ENCODE measurements at places on chromosomes 1 and 21. TPM values are rescaled to one million over a fixed set of nuclear protein-coding genes. Genes with fewer than 3 reads are reported as not detected.

TRABD2B gene
- total RNA-seq = not detected

GPR3 gene
- 0.95 TPM for total RNA-seq

DPT gene
- total RNA-seq = not detected

TMEM183A gene
- total RNA-seq = 59.1 TPM

CELSR2 gene
- 4.1 TPM for total RNA-seq

SELENBP1 gene
- total RNA-seq = 5.9 TPM

SNX7 gene
- 37.4 TPM for total RNA-seq

DMRTA2 gene
- total RNA-seq = not detected

DNA sequence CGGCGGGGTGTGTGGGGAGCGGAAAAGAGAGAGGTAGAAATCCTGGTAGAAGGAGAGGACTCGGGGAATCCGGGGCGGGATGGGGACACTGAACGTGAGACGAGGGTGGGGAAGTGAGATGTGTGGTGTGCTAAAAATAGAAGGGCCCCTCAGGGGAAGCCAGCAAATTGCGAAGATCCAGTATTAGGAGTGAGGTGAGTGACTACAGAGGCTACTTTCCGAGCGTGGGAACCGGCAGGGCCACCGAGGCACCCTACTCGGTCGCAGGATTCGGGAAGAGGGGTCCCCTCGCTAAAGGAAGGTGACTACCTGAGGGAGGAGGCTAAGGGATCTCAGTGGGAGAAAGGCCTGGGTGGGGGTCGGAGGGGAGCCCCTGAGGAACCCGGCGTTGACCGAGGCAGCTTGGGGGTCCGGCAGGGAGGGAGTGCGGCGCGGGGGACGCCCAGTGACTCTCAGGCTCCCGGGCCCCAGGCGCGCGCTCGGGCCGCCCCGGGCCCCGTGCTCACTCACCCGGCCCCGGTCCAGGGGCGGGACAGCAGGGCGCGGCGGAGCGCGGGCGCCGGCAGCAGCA, 318 bp downstream of the ALDH4A1 start:
- peak overlapping the region; percentile 95 for H3K27ac ChIP-seq
- peaks cover 30% of the 10 kb centered on the region for H3K4me1 ChIP-seq
- H3K4me3 ChIP-seq = peak overlapping the region; percentile 93

GRCh38 chr1:173038875-173039554, 11.7 kb downstream of the TNFSF18 start:
- H3K4me3 ChIP-seq = no peak overlapping the region
- no peak overlapping the region for H3K27ac ChIP-seq
- H3K27me3 ChIP-seq = no peaks in the 10 kb centered on the region
- H3K4me1 ChIP-seq = no peaks in the 10 kb centered on the region

- peaks cover 9% of the 10 kb centered on the region for H3K36me3 ChIP-seq
- peak overlapping the region; percentile 85 for H3K27ac ChIP-seq
- DNase-seq = no peak
- H3K27me3 ChIP-seq = no peaks in the 10 kb centered on the region
- H3K4me1 ChIP-seq = peaks cover 23% of the 10 kb centered on the region
- H3K4me3 ChIP-seq = no peak overlapping the region
Observed at GRCh38 chr1:235105051-235106043, 23.3 kb downstream of the TOMM20 start.

DNA sequence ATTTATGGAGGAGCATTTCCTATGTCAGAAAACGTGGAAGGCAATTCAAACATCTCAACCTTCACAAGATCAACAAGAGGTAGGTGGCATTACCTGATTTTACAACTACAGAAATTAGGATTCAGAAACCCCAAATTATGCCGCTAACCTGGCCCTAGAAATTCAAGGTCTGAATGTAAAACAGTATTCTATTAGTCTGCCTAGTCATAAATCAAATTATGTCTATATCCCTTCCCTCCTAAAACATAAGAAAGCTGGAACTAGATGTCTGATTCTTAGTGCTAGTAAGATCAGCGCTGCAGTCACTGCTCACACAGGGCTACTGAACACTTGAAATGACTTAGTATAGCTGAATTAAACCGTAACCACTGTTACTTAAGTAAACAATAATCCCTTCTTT, 1.4 kb downstream of the TOMM20 start:
- peaks cover 17% of the 10 kb centered on the region for H3K36me3 ChIP-seq
- peaks cover 12% of the 10 kb centered on the region for H3K4me1 ChIP-seq
- H3K27me3 ChIP-seq = no peaks in the 10 kb centered on the region
- H3K4me3 ChIP-seq = peak overlapping the region; percentile 97

GRCh38 chr1:169724168-169724567, 9.7 kb downstream of the SELE start:
- no peak overlapping the region for H3K27ac ChIP-seq
- H3K4me1 ChIP-seq = no peaks in the 10 kb centered on the region
- DNase-seq = no peak
- peaks cover 3% of the 10 kb centered on the region for H3K27me3 ChIP-seq

DNA sequence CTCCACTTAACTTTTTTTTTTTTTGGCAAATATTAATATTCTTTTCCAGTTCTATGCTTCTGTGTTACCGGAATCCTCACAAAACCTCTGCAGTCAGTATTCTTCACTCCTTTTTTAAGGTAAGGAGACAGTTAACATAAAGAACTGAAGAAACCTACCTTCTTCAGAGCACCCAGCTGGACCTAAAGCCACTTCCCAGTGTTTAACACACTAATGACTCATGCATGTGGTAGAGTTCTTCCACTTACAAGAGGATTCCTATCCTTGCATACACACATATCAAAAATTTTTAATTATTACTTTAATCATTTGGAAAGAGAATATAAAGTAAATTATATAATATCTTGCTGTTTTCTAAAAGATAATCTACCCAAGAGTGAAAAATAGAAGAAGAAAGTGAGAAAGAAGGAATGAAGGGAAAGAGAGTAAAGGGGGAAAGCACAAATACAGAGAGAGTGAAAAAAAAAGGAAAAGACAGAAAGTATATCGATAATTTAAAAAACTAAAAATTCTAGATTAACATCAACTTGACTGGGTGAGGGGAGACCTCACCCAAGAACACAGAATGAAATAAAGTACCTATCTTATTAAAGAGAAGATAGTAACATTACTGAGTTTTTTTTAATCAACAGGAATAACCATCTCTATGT, 54.9 kb downstream of the ENAH start:
- H3K36me3 ChIP-seq = no peaks in the 10 kb centered on the region
- no peak for DNase-seq
- no peaks in the 10 kb centered on the region for H3K27me3 ChIP-seq
- peaks cover 6% of the 10 kb centered on the region for H3K4me1 ChIP-seq
- H3K4me3 ChIP-seq = no peak overlapping the region

DNA sequence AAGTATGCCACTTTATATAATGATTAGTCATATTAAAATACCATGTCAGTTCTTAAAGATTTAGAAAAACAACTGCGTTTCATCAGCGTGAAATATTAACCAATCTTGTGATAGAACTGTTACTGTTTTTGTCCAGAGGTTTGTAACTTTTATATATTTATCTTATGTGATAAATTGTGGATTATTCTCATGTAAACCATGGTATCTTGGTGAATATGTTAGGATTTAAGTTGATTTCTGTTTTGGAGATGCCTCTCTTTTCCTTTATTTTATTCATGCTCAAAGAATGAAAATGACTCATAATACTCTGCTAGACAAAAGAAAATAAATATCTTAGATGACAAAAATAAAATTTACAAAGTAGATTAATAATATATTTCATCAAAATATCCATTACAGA, 88.4 kb downstream of the ADGRL4 start:
- no peak overlapping the region for H3K4me3 ChIP-seq
- H3K27me3 ChIP-seq = no peaks in the 10 kb centered on the region
- no peak overlapping the region for H3K27ac ChIP-seq

- DNase-seq = no peak
- H3K27ac ChIP-seq = no peak overlapping the region
- no peaks in the 10 kb centered on the region for H3K4me1 ChIP-seq
- no peaks in the 10 kb centered on the region for H3K27me3 ChIP-seq
- no peak overlapping the region for H3K4me3 ChIP-seq
Observed at GRCh38 chr1:53375440-53375839, 47.6 kb upstream of the LRP8 start.

DNA sequence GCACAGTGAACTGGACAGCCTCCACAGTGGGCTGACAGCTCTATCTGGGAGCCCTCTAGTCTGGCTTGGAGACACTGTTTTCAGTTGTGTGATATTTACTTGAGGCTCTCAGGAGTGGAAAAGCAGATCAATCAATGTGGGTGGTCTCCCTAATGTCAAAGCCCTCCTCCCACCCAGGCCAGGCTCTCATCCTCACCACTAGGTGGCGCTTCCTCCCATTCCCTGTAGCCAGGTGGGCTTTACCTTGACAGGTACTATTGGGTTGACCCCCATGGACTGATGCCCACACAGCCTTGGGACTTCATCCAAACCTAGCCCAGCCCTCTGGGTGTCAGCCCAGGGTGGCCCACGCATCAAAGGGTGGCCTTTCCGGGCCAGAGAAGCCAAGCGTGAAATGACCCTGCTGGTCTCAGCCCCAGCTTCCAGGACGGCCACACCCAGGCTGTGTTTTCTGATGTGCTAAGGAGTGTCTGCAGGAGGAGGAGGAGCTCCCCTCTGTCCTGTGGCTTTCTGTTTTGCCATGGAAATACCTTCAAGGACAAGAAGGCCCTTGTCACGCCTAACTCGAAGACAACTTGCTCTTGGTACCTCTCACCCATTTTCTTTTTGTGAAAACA, 54.0 kb downstream of the CLIC6 start:
- peak; percentile 30 for DNase-seq
- H3K36me3 ChIP-seq = no peaks in the 10 kb centered on the region
- no peak overlapping the region for H3K4me3 ChIP-seq
- H3K27ac ChIP-seq = no peak overlapping the region
- no peaks in the 10 kb centered on the region for H3K4me1 ChIP-seq

DNA sequence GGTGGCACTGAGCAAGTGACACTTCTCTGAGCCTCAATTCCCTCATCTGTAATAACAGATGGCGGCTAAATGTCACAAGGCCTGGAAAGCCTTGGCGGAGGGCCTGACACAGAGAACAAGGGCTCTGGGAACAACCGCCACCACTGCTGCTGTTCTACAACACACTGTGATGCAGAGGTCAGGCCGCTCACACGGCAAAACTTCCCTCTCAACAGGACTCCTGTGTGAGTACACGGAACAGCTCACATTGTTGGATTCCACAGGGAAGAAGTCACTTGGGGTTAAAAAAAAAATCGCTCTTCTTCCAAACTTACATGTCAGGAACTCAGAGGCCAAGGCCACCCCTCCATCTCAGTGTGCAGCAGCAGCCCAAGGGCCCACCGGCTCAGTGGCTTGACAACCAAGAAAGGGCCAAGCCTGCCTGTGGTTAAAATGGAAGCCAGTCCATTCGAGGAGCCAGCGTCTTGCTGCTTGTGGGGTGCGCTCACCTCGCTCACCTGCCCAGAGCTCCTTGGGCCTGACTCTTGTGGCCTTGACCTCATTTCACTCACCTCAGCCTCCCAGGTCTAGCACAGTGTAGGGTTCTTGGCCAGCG, 101.1 kb downstream of the RAVER2 start:
- H3K4me1 ChIP-seq = no peaks in the 10 kb centered on the region

DNA sequence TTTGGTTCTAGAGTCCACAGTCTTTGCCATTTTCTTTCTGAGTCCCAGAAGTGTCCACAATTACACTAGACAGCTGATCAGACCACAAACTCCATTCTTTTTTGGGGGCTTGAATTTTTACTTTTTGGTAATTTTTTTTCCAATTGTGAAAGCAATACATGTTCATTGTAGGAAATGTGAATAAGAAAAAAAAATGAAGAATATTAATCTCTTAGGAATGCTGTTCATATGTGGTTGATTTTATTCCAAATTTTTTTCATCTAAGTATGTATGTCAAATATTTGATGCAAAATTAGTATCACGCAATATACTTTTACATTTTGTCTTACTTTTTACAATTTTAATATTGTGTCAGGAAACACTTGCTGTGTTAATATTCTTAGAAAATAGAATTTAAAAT, 76.4 kb upstream of the ETS2 start:
- H3K4me1 ChIP-seq = no peaks in the 10 kb centered on the region
- H3K4me3 ChIP-seq = no peak overlapping the region
- no peak for DNase-seq
- no peak overlapping the region for H3K27ac ChIP-seq

- no peaks in the 10 kb centered on the region for H3K27me3 ChIP-seq
- no peak overlapping the region for H3K27ac ChIP-seq
- H3K4me1 ChIP-seq = no peaks in the 10 kb centered on the region
- no peaks in the 10 kb centered on the region for H3K36me3 ChIP-seq
- DNase-seq = no peak
- H3K4me3 ChIP-seq = no peak overlapping the region
Observed at GRCh38 chr1:101136271-101136670, 100.5 kb upstream of the S1PR1 start.

All from Panc1 (cell line).